NCI-H1930 (cell line): ENCODE measurements at places on chromosomes 3 and 15.

DNA sequence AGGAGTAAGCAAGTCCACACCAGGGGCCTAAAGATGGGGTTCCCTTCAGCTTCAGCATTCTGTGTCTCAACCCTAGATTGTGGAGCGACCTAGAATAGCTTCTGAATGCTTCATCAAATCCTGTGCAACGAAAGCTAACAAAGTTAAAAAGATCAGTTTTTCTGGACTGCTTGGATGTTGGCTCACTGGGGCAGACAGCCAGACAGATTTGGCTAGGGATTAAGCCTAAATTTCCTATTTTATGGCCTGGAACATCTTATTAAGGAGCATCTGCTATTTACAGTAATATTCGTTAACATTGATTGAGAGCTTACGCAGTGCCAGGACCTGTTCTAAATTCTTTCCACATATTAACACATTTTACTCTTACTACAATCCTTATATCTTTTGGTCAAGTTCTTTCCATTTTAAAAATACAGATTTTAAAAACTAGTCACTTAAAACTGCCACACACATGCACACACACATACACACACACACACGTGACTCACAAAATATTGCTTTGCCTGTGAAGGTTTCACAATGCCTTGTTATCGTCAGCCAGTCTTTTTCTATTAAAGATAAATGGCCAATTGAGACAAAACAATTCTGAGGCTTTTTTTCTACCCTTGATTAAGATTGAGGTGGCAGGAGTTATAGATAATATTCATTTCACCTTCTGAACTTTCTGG is 173.3 kb upstream of the SNTN start:
- DNase-seq, result no peak

DNA sequence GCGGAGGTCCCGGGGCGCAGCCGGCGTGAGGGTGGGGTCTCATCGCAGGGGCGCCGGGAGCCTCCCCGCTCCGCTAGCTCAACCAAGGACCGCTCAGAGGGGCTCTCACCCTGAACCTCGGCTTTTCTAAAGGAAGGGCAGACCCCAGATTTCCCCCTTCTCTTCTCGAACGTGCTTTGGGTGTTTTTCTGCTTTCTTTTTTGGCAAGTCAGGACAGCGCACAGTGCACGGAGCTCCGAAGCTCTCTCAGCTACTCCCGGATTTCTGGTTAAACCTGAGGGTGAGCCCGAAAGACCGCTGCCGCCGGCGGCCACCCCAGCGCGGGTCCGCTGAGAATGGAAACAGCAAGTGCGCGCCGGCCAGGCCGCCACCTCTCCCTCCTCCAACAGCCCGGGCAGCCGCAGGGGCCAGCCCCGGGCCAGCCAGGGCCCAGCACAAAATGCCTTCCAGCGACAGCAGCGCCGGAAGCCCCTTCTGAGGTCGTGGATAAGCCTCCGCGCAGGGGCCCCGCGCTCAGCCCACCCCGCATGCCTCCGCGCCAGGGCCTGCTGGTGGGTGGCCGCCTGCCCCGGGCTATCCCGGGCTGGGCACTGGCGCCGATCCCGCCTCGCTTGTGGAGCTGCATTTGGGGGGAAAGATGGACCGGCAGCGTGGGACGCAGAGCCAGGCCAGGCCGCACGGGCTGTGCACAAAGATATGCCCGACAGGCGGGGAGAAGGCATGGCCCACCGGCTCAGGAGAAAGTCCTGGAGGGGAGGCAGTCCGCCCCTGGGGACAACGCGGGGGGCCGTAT is 8.2 kb upstream of the OCA2 start:
- no peak for DNase-seq

DNA sequence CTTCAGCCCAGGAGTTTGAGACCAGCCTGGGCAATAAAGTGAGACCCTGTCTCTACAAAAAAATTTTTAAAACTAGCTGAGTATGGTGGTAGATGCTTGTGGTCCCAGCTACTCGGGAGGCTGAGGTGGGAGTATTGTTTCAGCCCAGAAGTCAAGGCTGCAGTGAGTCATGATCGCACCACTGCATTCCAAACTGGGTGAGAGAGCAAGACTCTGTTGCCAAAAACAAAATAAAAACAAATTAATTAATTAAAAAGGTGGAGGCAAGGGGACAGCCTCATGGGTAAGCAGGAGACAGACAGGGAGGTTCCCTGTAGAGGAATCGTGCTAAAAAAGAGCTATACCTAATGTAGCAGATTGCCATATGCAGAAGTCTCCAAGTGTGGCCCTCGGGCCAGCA is 12.6 kb downstream of the HAPLN3 start:
- no peak for DNase-seq

DNA sequence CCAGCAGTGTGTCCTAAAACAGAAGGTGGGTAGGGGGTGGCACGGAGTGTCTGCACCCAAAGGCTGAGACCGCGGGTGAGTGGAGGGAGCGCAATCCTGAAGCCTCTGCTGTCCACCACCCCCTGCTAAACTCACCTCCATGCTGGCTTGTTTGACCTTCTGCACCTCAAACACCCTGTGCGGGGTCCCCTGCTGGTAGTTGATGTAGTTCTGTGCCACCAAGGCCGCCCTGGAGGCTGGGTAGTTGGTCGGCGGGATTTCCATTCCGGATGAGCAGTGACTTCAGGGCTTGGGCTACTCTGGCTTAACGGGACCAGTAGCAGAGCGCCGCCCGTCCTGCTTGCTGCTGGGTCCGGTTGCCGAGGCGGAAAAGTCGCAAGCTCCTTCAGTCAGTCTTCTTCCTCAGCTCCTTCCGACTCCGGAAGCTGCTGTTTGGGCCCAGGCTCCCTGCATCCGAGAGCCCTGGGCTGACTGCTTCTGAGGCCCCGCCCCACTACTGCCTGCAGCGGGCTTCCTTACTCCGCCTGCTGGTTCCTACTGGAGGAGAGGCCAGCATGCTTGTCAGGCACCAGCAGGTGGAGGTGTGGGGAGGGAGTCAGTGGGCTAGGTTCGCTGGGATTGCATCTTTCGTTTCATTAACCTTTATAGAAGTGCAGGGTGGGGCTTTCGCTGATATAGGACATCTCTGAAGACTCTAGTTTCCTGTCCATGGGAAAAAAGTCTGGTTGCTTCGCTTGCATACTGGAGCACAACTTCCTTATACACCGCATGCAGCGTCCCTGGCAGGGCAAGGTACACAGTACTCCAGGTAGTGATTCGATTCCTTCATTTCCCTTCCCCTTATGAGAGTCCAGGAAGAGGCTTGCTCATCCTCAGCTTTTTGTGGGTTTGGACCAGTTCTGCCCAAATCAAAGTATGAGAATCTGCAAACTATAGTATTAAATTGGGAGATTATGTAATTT is at the start of gene LXN:
TSS of gene LXN (minus strand) at position 434 of the 962 bp plus-strand sequence. CDS start at position 264, 170 bp downstream.
- DNase-seq, result no peak
